ENCODE measurements at places on chromosomes 4 and X.

GRCh38 chrX:151151665-151152267 is 24.6 kb upstream of the GPR50 start:
- peak; percentile 55 for DNase-seq

DNA sequence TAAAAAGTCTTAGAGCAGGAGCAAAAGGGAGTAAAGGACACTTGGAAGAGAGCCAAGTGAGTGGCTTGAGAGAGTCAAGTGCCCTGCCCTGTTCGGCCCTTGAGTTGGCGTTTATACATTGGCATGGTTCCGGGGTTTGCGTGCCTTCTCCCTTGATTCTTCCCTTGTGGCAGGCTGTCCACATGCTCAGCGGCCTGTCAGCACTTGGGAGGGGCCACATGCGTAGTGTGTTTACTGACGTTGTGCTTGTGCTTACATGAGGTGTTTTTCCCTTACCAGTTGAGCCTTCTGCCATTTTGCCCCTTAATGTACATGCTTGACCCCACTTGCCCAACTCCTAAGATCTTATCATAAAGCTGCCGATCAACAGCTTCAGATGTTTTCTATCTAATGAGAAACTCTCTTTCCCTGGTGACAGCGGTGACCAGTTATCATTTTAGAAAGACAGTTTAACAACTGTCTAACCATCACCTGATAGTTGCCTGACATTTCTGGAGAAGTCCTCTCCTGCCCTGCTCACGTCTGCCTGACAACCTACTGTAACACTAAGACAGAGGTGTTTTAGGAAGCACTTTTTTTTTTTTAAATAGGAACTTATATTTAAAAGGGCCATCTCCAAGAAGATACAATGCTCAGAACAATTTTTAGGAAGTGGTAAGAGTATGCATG is 49.5 kb upstream of the GC start:
- DNase-seq, result peak; percentile 50

- peak; percentile 89 for DNase-seq
Observed at GRCh38 chrX:1391370-1391706, 575 bp downstream of the SLC25A6 start.

- no peak for DNase-seq
Observed at GRCh38 chr4:174198828-174199227, 84.6 kb downstream of the FBXO8 start.

DNA sequence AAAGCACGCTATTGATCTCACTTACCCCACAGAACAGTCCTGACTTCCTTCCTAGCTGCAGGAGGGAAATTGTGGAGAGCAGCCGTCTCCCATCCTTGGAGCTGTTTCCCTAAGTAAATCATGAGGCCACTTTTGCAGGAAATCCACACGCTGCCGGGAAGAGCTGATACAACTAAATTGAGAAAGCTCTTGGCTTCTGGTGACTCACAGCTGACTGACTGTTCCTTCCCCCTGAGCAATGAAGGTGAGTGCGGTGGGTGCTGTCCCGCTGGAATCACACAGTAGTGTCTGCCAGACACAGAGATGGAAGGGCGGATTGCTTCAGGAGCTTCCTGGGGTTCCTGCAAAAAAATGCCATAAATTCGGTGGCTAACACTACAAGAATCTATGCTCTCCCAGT is 268.9 kb downstream of the ASMT start:
- no peak for DNase-seq

DNA sequence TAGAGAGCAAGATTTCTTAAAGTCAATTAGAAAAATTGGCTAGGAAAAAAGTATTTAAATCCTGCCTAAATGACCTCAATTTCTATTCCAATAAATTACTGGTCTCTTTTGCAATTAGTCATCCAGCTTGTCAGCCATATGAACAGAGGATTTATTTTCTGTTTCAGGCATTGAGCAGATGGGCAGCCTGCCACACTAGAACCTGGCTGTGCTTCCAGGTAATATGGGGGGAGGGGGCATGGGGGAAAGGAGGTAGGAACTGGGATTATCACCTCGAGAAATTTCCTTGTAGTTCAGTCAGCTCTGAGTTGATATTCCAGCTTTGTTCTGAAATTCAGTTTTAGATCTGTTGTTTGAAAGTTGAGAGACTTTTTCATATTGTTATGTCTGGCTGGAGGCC is 206.3 kb upstream of the LCORL start:
- DNase-seq, result no peak

Data from K562 (cell line).